Fibroblast of upper back skin (primary cell): ENCODE measurements at places on chromosomes 5 and 9.

DNA sequence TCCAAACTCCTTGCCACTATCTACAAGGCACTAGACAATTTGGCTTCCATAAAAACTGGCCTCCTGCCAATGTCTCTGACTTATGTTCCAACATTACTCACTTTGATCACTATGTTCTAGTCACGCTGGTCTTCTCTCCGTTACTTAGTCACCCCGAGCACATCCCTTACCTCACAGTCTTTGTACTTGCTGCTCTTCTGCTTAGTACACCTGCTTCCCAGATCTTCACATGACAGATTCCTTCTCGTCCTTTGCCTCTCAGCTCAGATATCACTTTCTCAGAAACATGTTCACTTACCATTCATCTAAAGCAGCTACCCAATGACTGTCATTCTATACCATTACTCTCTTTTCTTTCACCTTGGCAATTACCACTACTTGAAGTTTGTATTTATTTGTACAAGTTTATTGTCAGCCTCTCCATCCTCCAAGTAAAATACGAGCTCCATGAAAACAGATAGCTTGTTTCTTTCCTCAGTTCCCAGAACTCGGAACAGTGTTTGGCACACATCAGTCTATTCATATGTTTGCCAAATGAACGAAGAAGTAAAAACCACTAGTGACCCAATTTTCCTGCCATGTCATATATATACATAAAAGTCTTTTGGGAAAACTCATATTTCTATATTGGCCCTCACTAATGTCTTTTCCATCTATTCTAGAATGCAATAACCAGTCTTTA is 5.9 kb upstream of the SLC22A5 start:
- DNase-seq = peak; percentile 79

DNA sequence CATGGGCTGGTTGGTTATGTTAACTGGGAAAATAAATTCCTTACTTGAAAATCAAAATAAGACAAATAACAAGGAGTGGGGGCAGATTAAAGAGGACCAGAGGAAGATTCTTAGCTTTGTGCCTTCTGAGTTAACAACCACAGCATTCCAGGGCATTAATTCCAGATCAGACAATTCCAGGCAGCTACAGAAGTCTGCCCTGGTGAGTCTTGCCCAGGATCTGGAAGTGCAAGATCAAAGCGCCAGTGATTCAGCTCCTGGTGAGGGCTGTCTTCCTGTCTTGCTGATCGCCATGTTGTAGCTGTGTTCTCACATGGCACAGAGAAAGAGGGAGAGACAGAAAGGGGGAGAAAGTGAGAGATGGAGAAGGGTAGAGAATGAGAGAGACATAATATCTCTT is 65.6 kb downstream of the ANXA2R start:
- DNase-seq = peak; percentile 77

- no peak for DNase-seq
Measured at GRCh38 chr9:106111039-106111730, 416.8 kb downstream of the TMEM38B start.

DNA sequence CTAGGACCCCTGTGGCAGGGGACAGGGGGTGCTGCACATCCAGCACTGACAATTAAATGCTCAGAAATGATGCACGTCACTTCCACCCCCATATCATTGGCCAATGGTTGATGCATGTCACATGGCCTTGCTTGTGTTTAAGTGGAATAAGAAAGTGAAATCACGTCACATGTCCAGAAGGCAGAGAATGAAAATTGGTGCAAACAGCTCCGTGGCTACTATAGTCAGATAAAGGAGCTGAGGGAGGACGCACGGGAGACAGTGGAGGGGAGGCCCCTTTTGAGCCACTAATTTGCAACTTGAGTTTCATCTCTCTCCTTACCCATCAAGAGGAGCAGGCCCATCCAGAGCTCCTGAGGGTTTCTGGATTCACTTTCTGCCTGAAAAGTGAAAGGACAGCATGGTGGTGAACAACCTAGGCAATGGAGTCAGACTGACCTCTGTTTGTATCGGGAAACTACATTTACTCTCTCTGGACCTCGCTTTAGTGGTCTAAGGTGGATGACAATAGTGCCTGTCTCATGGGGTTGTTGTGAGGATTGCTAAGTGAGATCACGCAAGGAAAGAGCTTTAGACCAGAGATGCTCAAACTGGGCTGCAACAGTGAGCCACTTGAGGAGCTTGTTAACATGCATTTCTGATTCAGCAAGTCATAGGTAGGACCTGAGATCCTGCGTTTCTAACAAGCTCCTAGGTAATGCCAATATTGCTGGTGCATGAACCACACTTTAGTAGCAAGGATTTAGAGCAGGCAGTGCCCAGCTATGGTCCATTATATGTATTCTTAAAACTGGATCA is 133.9 kb upstream of the ADRA1B start:
- no peak for DNase-seq

DNA sequence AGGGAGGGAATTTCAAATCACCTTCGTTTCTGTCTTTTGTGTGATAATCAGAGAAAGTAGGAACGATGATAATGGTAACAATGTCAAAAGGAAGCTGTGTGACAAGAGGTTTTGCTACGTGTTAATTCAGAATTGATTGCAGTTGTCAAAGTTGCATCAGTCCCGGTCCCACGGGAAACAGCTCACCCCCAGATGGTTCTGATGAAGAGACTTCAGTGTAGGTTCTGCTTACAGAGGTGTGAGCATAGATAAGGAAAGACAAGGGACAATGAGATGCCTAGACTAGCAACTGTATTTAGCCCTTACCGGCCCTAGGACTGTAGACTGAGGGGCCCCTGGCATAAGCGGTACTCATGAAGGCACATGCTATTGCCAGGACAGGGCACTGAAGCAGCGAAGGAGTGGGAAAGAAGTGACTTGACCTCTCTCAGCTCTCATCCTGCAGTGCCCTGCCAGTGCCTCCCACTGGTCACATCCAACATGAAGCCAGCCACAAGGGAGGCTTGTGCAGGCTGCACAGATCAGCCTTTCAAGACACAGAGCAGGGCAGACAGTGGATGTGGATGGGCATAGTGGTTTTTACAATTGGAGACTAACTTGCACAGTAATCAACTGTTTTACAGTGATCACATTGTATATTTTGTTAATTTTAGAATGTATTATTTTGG is 21.1 kb downstream of the PDE8B start:
- DNase-seq = no peak

- no peak for DNase-seq
Measured at GRCh38 chr5:119439140-119439631, 13.1 kb upstream of the HSD17B4 start.

GRCh38 chr9:95826183-95826838 is 49.2 kb upstream of the ERCC6L2 start:
- DNase-seq = no peak

DNA sequence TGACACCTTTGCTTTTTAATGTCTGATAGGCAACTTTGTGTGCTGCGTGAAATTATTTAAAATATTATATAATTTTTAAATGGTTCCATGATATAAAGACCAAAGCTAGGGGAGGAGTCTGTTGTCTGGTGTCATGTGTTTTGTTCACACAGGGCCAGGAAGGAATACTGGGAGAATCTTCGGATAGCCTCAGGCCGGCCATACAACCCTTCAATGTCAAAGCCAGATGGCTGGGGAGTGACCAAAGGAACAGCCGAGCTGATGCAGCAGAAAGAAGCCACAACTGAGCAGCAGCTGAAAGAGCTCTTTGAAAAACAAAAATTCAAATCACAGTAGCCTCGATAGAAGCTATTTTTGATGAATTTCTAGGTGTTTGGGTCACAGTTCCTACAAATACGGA is 19.2 kb downstream of the BHMT start:
- DNase-seq = no peak

- DNase-seq = no peak
Measured at GRCh38 chr9:27395484-27395921, 98.6 kb upstream of the EQTN start.

DNA sequence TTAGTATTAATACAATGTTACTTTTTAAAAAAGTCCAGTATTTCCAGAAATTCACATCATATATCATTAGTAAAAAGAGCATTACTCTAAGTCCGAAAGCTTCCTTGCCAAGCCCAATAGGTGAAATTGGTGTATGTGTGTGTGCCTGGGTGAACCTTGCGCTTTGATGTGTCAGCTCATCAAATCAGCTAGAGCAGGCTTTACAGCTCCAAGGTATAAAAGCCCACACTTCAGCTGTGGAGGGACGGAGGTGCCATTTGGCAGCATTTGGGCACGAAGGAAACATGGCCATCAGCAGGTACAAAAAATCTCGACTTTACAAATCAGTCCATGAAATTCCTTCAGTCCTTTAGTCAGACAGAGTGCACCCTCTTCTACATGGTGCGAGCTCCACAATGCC is 76.5 kb upstream of the IL7R start:
- DNase-seq = no peak

- DNase-seq = no peak
Measured at GRCh38 chr5:21070858-21071257, 1082.9 kb upstream of the CDH18 start.

DNA sequence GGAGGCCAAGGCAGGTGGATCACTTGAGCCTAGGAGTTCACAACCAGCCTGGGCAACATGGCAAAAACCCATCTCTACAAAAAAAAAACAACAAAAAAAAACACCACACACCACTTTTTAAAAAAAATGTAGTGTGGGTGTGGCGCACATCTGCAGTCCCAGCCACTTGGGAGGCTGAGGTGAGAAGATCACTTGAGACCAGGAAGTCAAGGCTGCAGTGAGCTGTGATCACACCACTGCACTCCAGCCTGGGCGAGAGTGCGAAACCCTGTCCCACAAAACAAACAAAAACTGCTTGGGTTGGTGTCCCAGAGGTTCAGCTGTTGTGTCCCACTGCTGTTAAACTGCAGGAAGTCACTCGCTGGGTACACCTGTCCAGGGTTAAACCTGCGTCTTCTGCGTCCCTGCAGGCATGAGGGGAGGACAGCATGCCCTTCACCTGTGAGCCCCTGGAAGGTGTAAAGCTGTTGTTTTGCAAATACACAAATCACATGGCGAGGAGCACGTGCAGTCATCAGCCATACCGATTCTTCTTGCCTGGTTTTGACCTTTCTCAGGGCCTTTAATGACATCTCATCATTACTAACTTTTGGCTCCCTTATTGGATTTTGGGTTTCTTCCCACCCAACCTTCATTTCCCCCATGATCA is 29.3 kb upstream of the CLPTM1L start:
- DNase-seq = no peak

- DNase-seq = no peak
Measured at GRCh38 chr9:34675869-34676268, 13.4 kb upstream of the CCL27 start.

DNA sequence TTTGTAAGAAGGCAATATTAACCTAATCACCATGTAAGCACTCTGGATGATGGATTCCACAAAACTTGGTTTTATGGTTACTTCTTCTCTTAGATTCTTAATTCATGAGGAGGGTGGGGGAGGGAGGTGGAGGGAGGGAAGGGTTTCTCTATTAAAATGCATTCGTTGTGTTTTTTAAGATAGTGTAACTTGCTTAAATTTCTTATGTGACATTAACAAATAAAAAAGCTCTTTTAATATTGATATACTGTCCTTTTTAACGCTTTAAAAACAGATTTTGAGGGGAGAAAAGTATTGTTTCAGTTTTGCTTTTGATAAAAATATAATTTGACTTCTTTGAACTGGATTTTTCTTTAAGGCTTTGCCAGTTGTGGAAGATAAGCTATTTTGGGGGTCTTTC is 59.8 kb downstream of the LMNB1 start:
- DNase-seq = no peak

- peak; percentile 53 for DNase-seq
Measured at GRCh38 chr9:107425101-107426025, 64.2 kb downstream of the KLF4 start.

DNA sequence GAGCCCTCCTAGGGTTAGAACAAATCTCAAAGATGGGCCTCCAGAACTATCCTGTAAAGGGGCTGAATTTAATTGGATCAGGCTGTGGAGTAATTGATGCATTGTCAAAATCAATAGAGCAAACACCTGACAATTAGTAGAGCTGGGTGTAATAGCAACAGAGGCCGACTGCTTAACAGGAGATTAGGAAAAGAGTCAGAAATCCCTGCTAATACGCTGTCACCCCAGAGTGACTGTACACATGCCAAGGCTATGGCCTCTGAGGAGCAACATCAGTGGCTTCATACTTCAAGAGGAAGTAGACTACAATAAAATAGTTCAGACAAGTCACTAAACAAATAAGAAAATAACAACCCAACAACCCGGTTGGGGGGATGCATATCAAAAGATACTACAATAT is 18.7 kb upstream of the GRPEL2 start:
- no peak for DNase-seq

GRCh38 chr5:166433679-166434078 is 1857.8 kb upstream of the WWC1 start:
- no peak for DNase-seq

DNA sequence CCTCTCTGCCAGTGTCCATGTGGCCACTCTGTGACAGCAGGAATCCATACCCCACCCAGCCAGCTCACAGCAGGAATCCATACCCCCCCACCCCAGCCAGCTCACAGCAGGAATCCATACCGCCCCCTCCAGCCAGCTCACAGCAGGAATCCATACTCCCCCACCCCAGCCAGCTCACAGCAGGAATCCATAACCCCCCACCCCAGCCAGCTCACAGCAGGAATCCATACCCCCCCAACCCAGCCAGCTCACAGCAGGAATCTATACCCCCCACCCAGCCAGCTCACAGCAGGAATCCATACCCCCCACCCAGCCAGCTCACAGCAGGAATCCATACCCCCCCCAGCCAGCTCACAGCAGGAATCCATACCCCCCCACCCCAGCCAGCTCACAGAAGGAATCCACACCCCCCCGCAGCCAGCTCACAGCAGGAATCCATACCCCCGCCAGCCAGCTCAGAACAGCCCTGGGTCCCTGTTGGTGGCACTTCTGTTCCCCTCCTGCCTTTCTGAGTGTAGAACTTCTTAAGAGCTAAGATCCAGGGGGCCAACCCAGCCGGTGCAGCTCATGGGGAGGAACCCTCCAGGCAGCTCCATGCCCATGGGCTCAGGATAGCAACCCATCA is 8.4 kb upstream of the RXRA start:
- DNase-seq = peak; percentile 89

DNA sequence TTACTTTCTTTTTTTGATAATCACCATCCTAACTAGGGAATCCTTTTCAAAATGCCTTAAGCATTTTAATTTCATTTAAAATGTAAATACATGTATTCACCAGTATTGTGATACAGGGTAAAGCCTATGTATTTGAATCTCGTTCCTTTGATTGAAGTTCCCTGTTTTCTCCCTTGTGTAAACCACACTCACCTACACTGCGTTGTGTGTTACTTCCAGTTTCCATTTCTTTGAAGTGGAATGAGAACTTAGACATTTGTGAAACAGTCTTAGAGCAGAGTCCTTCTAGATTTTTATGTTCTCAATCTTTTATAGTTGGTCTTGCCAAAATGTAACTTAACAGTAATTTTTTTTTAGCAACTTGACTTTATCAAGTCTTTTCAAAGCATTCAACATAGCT is 101.4 kb downstream of the ZNF462 start:
- no peak for DNase-seq

- peak; percentile 56 for DNase-seq
Measured at GRCh38 chr5:10556289-10556807, 7.5 kb upstream of the ANKRD33B start.

- DNase-seq = peak; percentile 11
Measured at GRCh38 chr5:42021923-42022322, 96.8 kb downstream of the FBXO4 start.
